ENCODE measurements at places on chromosomes 12 and 14.
A peak's percentile ranks its signal among the peaks of the same experiment; 100 is the strongest.

GRCh38 chr14:36271939-36272907 lies 48.2 kb downstream of the MBIP start:
- no peak for DNase-seq

GRCh38 chr12:39329018-39329417 lies 113.9 kb downstream of the KIF21A start:
- DNase-seq, result no peak

- DNase-seq, result no peak
These were observed 81.2 kb upstream of the ATXN7L3B start for GRCh38 chr12:74456431-74456830.

DNA sequence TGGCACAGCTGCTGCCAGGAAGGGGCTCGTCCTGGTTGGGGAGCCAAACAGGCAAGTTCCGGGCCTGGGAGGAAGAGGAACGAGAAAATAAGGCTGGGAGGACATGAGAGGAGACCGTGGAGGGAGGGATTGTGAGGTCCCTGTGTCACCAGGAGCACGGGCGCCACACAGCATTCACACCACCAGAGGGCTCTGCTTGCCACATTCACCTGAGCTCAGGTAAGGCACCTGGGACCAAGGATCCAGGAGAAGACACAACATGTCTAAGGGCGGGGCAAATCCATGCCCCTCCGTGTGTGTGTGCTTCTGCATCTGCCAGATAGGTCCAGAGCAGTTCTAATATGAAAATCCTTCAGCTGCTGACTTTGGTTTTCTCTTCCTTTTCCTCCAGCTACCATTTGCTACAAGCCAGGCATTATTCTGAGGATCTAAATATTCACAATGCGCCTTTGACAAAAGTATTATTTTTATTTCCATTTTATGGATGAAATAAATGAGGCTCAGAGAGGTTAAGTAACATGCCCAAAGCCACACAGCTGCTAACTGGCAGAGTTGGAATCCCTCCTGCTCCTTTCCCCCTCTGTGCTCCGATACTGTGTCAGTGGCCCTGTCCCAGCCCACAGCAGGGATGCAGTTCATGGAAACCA lies 14.6 kb downstream of the RAPGEF3 start:
- DNase-seq, result no peak

DNA sequence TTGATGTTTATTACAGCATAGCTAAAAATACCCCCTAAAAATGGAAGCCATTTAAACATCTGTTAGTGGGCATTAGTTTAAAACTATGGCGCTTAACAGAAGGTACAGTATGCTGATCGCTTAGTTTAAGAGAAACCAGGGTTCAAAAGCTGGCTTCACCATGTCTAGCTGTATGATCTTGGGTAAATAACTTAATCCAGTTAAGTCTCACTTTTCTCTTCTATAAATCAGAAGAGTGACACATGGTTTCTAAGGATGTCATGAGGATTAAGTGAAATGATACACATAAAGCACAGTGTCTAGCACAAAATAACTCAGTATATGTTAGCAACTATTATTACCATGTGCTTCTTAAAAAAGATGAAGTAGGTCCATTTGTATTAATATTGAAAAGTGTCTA lies 38.7 kb downstream of the STK38L start:
- DNase-seq, result no peak

DNA sequence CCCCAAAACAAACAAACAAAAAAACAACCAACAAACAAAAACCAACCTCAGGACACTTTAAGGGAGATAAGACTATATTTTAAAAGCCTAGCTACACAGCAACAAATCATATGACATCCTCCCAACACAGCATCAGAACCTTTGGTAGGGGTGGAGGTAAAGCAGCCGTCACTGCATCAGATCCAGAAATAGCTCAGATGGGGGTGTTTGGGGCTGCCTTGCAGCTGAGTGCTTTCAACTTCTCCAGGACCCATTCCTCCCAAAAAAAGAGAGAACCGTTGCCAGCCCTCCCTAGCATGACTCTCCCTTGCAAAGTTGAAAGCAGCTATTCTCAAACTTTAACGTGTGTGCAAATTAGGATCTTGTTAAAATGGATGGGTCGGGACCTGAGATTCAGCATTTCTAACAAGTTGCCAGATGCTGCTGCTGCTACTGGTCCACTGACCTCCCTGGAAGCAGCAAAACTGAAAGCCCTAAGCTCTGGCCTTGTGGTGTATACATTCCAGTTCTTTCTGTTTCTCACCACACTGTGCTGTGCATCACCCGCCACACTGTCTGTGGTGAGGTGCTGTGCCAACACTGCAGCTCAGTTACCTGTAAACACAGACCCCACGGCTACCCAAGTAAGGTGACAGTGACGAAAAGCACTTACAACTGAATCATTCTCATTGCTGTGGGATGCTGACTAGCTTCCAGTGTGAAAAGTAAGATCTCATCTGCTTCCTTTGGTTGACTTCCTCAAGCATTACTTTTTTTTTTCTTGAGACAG lies 54.0 kb downstream of the SLC38A1 start:
- DNase-seq, result no peak

GRCh38 chr12:103840462-103840875 lies 565 bp downstream of the NT5DC3 start:
- DNase-seq, result no peak

DNA sequence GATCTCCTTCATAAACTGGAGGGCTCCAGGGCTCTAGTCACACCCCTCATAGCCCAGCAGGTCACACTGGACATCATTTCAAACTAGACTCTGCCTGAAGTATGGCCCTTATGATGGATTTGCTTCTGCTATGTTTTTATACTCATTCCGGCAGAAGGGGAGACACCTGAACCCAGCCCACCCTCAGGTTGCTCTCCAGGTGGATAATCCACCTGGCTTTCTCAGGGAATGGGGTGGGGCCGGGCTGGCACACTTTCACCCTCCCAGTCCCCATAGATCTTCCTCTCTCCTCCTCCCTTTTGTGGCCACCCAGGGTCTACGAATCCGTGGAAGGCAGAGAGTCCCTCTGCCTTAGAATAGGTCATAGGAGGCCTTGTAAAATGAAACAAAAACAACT lies 9.8 kb upstream of the KRT73 start:
- DNase-seq, result no peak

DNA sequence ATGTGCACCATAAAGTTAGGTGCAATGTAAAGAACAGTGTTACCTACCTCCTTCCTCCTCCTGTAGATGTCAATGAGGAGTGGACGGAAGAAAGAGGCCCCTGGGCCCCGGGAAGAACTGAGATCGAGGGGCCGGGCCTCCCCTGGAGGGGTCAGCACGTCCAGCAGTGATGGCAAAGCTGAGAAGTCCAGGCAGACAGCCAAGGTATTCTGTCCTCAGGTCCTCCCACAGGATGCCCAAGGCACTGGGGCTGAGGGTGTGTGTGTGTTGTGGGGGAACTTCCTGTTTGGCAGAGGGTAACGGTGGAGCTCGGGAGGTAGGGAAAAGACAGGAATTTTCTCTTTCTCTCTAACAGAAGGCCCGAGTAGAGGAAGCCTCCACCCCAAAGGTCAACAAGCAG lies 6.4 kb downstream of the ATN1 start:
- DNase-seq, result no peak

DNA sequence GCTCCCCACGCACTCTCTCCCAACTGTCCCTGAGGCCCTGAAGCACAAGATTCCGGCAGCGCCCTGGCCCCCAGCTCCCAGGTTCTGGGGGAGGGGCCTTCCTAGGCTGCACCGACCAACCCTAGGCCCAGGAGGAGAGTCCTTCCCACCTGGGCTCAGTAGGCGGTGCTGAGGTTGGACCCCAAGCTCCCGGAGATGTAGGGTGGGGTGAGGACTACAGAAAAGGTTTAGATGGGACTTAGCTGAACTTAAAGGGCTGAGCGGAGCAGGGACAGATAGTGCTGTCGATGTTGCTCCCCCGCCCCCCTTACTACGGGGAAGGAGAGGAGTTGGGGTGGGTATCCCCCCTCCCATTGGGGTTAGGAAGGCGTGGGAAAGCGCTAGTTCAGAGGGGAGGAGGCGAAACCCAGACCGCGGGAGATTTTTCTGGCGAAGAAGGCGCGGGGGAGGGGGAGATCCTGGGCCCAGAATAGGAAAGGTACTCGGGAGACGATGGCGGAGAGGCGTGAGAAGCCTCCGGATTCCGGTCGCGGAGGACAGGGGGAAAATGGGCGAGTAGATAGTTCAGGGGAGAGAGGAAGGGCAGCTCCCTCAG lies 4.2 kb upstream of the BAZ2A start:
- DNase-seq, result no peak

- no peak for DNase-seq
These were observed 1023.0 kb upstream of the ATXN7L3B start for GRCh38 chr12:73514672-73515071.

- DNase-seq, result no peak
These were observed 652 bp upstream of the SELPLG start for GRCh38 chr12:108634341-108634751.

DNA sequence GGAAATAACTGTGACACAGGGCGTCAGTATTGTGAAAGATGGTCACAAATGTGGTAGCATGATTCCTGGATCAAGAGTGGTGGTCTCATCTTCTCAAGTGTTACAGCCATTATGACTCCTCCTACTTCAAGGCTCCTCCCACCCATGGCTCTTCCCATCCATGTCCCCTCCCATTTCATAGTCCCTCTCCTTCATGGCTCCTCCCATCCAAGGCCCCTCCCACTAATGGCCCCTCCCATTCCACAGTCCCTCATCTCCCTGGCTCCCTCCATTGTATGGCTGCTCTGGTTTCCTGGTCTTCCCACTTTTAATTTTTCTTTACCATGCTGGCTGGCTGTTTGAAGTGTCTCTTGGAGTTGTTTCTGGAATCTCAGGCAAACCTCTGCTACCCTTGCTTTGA lies 1375.2 kb upstream of the TMEM132C start:
- DNase-seq, result no peak

DNA sequence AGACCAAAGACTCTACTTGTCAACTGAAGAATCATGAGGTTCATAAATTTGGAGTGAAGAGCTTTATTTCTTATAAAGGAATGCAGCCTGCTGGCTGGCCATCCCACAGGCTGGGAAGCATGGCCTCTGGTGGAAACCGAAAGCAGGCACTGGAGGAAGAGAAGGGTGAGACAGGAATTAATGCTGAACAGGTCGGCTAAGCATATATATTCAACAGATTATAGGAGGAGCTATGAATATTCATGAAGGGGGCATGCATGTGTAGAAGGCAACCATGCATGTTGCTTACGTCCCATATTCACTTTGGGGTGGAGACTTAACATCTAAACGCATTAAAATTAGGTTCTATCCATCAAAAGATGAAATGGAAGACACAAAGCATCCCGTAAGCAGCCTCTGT lies 20.6 kb upstream of the RGS6 start:
- DNase-seq, result no peak

GRCh38 chr12:83016218-83016835 lies 329.6 kb downstream of the TMTC2 start:
- peak; percentile 40 for DNase-seq

DNA sequence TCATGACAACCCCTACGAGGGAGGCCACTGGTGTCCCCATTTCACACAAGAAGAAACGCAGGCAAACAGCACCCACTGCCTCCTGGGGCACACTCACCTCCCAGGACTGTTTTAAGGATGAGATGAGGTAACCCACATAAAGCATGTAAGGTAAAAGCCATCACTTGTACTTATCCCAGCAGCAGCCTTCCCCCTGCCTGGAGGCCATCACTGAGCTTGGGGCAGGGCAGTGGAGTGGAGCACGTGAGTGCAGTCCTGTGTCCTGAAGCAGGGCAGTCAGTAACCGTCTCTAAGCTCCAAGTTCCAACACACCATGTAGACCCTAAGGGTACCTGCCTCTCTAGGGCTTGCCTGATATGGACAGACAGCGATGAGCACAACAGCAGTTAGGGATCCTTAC lies 1.7 kb downstream of the POLE start:
- DNase-seq, result no peak

DNA sequence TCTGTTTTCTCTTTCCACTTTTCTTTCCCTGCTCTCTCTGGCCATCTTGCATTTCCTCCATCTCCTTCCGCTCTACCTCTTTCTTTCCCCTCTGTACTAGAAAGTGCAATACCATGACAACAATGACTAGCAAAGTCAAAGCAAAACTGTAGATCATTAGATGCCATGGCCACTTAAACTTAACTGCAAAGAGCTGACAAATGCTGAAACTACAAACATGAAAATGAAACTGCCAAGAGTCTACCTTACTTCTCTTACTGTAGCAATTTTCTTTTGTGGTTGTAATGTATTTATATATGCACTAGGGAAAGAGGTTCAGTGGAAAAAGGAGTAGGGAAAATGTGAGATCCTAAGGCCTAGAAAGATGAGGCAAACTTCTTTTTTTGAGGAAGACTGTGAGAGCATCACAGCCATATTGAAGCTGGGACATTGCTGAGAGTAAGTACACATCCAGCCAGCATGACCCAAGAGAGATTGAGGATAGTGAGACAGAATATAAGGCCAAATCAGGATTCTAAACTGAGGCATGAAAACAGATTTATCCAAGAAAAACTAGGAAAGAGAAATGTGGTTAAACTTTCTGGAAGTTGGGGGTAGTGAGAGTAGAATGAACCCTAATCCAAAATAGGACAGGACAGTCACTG lies 276.6 kb upstream of the NAV3 start:
- DNase-seq, result no peak

DNA sequence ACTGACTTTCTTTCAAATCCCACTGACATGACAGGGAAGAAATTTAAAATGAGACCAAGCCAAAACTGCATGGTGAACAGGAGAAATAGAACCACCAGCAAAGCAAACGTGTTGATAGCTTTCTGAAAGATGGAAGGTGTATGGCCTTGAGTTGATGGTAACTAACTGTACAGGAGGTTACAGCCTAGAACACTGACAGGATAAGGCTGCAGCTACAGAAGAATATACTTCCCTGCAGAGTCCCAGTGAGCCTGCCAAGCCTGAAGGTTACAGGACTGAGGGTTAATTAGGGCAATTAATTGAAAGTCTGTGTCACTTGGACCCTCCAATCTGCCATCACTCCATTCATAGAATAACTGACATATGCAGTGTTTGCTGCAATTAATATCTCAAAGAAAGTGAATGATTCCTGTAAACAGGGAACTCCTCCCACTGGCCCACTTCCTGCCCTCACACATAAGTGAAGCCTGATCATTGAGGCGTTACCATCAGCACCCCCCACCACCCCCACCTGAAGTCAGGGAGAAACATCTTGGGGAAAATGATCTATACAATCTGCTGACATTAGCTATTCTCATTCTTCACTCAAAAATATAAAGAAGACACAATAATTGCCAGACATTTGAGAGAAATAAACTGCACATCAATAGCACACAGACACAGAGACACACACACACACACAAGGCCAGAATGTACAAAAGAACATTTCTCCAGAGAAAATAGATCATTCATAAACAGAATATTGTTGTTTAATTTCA lies 73.4 kb downstream of the GTF2A1 start:
- no peak for DNase-seq

DNA sequence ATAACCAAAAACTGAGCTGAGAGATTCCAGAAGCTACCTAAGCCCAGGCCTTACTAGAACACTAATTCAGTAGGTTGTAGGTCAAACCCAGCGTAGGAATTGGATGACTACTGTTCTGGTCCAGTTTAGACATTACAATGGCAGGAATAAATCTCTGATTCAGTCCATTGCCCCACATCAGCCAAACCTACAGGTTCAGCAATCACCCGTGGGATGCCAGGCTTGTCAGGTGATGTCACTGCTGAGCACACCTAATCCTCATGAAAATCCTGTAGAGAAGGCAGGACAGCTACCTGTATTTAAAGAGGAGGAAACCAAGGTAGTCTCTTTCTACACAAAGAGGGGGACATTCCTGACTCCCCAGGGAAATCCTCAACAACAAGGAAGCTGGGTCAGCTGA lies 63.7 kb downstream of the RFX4 start:
- no peak for DNase-seq
